ENCODE measurements at places on chromosomes 5 and 9.
A peak's percentile ranks its signal among the peaks of the same experiment; 100 is the strongest.

- DNase-seq: no peak
Observed at GRCh38 chr5:132225165-132226032, 2.3 kb downstream of the P4HA2 start.

DNA sequence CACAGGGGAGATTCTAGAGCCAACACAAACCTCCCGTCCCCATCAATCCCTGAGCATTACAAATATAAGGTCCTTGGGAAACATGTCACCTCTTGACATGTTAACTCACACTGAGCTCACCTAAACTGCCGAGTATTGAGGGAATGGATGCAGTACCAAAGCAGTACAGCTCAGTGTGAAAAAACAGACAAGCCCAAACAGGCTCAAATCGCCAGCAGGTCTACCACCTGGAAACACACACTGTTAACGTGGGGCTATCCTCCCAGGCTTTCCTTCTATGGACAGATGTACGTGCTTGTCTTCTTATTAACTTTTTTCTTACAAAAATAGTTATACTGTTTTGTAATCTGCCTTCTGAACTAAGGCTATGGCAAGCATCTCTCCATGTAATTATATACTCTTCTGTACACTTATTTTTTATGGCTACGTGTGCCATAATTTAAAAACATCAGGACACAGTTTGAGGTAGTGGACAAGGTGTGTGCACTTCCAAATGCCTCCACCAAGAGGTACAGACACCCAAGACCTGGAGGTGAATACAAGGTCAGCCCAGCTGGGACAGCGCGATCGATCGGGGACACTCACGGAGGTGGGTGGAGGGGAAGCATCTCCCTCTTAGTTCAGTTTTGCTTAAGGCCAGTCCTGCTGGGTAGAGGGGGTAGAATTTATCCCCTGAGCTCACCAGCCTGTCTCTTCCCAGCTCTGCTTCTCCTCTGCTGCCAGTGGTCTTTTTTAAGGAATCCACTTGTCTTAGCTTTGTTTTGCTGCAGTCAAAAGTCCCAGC lies 76.5 kb downstream of the DAP start:
- DNase-seq: no peak

DNA sequence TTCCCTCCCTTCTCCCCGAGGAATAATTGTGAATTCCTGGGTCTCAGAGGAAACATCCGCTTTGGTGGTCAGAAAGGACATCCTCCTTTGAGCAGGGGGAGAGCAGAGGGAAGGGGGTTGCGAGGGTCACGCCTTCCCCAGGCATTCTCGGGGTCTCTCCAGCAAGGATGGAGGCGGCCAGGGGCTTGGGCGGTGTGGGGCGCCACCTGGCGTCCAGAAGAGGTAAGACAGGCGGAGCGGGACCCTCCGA lies 129.1 kb downstream of the KCNIP1 start:
- DNase-seq: peak; percentile 48

- DNase-seq: no peak
Observed at GRCh38 chr5:61758711-61759110, 426.7 kb downstream of the ZSWIM6 start.

DNA sequence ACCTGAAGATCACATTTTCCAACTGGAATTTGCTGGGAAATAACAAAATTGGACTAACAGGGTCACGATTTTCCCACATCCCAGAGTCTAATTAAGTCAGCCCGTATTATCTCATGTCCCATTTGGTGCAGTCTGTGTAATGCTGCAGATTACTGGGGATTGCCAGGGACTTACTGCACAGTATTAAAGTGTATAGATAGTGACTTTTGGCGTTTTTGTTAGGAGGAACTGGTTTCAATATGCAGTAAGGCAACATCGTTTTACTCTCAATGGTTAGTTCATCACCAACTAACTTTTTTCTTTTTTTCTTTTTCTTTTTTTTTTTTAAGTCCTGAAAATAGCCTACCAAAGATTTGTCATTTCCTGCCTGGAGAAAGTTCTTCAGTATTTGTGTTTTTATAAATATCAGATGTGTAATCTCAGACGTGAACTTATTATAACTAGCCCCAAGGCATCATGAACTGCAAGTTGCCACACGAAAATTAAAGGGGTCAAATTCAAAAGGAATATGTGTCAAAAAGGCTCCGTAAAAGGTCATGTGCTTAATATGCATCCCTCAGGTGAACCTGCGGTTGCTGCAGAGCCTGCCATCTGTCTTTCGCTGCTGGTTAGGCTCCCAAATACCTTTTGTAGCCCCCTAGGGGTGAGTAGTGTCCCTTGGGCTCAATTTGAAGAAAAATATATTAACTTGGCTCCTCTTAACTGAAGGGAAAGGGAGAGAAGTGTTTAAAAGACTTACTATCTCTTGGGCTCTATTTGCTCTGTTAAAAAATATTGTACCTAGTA lies 176.7 kb upstream of the ADAMTSL1 start:
- DNase-seq: no peak

GRCh38 chr9:134739660-134739968 lies 98.0 kb downstream of the COL5A1 start:
- no peak for DNase-seq

DNA sequence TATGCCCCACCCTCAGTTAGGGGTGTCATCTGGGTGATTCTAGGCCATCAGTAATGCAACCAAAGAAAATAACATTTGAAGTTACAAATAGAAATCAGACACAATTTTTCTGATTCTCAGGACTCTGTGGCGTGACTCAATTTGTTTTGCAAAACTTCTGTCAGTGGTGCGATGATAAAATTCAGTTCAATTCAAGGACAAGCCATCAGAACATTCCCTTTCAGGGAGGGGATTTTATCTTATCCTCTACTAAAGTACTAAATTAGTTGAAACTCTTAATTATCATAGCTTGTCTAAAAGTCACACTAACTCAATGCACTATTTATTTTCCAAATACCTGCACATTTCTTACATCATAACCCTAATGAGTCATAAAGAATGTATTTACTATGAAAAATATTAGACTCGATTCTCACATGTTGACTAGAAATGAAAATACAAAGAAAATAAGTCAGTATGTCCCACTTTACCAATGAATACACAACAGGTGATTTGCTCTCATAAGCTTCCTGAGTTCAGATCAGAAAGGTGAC lies 28.2 kb downstream of the HTR4 start:
- DNase-seq: no peak

DNA sequence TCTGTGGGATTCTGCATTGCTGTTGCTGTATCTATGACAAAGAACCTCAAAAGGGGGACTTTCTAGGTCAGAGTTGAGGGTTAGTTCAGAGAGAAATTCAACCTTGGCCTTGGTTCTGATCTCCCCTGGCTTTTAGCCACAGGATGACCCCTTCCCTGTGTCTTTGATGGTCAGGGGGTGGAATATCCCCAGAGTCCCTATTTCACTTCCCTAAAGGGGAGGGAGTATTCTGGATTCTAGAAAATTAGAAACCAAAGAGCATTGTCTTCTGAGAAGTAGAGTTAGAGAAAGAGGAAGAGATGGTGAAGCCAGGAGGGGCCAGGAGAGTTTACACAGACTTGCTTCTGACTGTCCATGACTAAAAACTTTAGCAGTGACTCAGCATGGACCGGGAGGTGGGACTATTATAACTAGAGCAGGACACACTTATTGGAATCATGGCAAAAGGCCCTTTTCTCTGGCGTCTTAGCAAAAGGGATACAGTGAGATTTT lies 56.2 kb upstream of the LPAR1 start:
- no peak for DNase-seq

- DNase-seq: no peak
Observed at GRCh38 chr5:40552981-40553380, 126.7 kb upstream of the PTGER4 start.

DNA sequence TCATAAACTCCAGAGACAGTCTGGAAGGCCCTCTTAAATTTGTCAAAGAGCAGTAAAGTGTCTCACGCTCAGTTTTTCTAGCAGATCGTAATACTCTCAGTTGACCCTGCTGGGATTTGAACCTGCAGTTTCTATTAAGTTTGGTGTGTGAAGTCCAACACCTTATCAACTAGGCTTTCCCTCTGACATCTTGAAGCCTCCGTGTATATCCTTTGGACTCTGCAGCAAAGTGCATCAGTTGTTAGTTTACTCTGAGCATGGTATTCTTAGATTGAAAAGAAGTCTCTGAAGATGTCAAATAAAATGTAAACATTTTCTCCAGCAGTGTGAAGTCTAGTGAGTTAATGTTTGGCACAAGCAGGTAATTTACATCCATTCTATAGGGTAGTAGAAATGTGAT lies 2.4 kb downstream of the FUBP3 start:
- DNase-seq: no peak

GRCh38 chr5:68883436-68883835 lies 210.4 kb upstream of the SLC30A5 start:
- DNase-seq: no peak

GRCh38 chr5:3590967-3591900 lies 4.4 kb upstream of the IRX1 start:
- no peak for DNase-seq

DNA sequence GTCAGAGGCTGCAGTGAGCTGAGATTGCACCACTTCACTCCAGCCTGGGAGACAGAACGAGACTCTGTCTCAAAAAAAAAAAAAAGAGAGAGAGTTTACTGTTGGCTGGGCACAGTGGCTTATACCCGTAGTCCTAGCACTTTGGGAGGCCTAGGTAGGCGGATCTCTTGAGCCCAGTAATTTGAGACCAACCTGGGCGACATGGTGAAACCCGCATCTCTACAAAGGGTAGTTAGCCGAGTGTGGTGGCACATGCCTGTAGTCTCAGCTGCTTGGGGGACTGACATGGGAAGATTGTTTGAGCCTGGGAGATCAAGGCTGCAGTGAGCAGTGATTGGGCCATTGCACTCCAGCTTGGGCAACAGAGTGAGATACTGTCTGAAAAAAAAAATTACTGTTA lies 12.6 kb downstream of the HABP4 start:
- no peak for DNase-seq

- DNase-seq: no peak
Observed at GRCh38 chr5:72179028-72179815, 71.9 kb downstream of the MAP1B start.

DNA sequence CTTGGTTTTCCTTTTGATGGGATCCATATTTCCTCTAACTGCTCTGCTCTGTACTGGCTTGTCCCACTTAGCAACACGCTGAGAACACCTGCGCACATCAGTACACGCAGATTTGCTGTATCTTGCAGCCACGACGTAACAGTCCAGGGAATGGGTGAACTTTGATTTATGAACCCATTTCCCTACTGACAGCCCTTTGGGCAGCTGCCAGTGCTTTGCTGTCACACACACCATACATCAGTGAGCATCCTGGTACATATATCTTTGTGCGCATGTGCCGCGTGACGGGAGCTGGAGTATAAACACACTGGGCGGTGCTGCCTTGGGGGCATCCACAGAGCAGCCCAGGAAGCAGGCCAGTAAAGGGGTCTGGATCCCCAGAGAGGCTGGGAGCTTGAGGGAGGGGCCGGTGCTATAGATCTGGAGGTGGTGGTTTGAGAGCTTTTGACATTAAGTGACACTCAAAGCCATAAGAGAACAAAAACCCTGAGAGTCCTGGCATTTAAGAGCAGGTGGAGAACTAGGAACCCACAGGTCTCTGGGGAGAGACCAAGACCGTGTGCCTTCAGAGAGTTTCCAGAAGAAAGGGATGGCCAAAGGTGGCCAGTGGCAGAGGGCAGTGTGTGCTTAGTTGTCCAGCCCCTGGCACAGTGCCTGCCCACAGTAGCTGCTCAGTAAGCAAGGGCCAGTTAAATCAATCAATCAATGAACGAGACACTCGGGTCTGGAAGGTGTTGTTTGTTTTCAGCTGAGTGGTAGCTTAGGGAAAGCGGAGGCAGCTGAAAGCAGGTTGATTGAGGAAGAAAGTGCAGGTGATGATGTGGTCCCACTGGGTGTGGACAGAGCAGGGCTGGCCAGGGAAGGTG lies 53.7 kb downstream of the LMX1B start:
- no peak for DNase-seq

- DNase-seq: peak; percentile 73
Observed at GRCh38 chr9:101311758-101312420, 72.9 kb downstream of the BAAT start.

- no peak for DNase-seq
Observed at GRCh38 chr5:110977915-110978314, 93.6 kb upstream of the TSLP start.

DNA sequence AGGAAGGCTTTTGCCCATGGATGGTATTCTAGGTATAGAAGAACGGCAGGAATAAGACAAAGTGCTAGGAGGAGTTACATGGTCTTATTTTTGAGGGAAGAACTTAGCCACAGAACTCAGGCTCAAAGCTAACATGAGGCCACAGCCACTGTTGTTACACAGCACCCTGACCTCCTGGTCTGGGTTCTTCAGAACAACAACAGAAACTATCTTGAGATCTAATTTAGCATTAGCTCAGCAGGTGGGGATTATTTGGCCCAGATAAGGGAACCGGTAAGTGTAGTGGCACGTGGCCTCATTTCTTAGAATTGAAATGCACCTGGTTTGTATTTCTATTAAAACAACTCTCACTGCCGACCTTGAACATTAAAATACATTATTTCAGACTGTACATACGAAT lies 1168.7 kb upstream of the SEMA6A start:
- DNase-seq: no peak

DNA sequence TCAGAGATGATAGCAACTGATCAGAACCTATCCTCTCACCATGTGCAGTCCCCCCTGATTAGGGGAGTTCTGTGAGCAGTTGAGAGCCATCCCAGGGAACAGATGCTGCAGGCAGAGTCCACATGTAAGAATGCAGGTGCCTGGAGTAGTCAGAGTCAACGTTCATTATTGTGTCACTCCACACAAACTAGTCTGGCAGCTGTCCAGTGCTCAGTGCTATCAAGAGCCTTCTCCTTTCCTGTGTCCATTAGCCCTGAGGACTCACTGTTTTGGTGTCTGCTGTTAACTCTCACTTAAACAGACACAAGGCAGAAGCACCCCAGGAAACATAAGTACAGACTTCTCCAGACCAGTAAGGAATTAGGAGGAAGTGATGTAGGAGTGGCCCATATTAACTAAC lies 2.5 kb downstream of the SH3TC2 start:
- DNase-seq: no peak

DNA sequence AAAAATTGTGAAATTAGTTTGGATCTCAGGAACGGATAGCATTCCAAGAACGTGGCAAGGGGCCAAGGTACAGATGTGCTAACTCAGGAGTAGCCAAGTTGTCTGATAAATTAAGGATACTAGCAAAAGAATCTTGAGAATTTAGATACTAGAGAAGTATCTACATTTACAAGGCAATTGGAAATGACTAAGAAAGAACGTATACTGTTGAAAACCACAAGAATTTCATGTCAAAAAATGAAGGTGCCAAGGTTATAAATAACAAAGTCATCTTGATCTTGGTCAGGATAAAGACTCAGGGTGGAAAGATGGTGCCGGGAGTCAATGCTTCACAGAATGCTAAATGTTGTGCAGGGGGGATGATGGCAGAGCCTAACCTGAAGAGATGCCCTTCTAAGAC lies 19.2 kb downstream of the CAPSL start:
- peak; percentile 81 for DNase-seq
